ENCODE measurements at places on chromosomes 2 and 18. TPM values are rescaled to one million over a fixed set of nuclear protein-coding genes. Genes with fewer than 3 reads are reported as not detected.
A peak's percentile ranks its signal among the peaks of the same experiment; 100 is the strongest.

The SPEG gene
- 3.5 TPM for total RNA-seq

The ASXL2 gene
- total RNA-seq, result 23.5 TPM

The DNAJC10 gene
- total RNA-seq, result 86.2 TPM

The NTSR2 gene
- not detected for total RNA-seq

The C2orf81 gene
- total RNA-seq, result 2.8 TPM

The DSC2 gene
- total RNA-seq, result 7.6 TPM

The MRPL33 gene
- 70.2 TPM for total RNA-seq

The ANKRD29 gene
- 4.6 TPM for total RNA-seq

- H3K4me3 ChIP-seq, result no peak overlapping the region
- no peaks in the 10 kb centered on the region for H3K27me3 ChIP-seq
- DNase-seq, result no peak
- no peak overlapping the region for H3K27ac ChIP-seq
Measured at GRCh38 chr2:88545118-88545517, 82.1 kb downstream of the EIF2AK3 start.

DNA sequence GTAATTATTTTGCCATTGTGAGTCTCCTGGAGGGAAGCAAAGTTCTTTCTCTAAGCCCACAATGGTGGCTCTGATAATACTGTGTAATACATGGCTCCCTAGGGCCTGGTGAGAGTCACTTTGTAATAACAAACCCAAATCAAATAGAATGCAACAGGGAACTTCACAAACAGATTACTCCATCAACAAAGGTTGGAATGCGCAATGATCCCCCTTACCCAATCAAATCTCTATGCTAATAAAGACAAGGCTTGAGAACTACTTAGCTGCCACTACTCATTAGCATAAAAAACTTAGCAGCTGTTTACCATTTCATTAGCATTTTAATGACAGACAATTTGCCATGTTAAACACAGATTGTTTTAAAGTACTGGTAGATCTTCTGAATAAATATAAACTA, 285.6 kb upstream of the SESTD1 start:
- no peak for DNase-seq
- H3K36me3 ChIP-seq, result no peaks in the 10 kb centered on the region
- H3K4me3 ChIP-seq, result no peak overlapping the region
- H3K27me3 ChIP-seq, result no peaks in the 10 kb centered on the region

DNA sequence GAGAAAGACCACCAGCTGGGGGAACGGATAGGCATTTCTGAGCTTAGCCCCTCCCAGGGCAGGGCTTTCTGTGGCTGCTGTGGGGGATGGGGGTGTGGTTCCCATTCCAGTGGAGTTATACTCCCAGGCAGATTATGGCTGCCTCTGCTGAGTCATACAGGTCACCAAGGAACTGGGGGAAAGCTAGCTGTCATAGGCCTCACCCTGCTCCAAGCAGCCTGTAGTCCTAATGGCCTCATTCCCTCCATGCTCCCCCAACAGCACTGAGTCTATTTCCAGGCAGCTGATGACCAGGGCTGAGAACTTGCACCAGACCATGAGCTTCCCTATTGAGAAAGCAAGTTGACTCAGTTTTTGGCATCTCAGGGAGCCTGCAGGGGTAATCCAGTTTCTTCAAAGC, 87.1 kb downstream of the GPR39 start:
- no peak overlapping the region for H3K27ac ChIP-seq
- H3K36me3 ChIP-seq, result no peaks in the 10 kb centered on the region
- H3K4me1 ChIP-seq, result no peaks in the 10 kb centered on the region

DNA sequence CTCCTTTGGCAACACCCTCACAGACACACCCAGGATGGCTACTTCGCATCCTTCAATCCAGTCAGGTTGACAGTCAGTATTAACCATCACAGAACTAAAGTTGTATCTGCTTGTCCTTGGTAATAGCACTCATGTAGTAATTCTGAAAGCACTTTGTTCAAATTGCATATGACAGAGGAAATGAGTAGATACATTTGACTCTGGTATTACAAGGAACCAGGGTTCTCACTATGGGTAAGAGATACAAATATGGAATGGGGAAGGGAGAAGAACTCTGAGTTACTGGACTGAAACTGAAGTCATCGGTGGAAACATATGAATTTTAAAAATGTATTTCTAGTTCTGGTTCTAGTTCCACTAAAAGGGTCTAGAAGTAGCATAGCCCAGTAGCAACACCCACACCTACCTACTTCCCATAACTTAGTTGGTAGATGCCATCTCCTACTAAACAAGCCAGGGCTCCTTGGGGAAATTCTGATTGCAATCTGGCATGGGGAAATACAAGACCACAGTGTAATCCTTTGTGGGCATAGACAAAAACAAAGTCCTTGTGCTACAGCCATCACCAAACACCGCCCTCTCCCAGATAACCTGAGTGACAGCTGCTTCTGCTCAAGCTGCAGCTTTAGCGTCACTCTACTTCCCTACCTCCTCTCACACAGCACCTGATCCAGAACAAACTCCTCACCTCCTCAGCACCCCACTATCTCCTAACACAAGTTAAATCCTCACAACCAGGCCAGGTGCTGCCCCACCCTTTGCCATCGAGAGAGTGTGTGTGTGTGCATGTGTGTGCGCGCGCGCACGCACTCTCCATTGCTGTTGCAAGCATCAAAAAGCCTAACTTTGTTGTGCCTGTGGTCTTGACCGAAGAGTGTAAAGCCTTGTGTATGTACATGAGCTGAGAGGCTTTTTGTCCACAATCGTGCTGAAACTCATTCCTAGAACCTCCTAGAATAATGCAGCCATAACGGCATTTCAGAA, 31.4 kb upstream of the CD226 start:
- H3K4me3 ChIP-seq, result no peak overlapping the region
- H3K36me3 ChIP-seq, result no peaks in the 10 kb centered on the region
- no peak for DNase-seq
- H3K27me3 ChIP-seq, result no peaks in the 10 kb centered on the region
- H3K4me1 ChIP-seq, result no peaks in the 10 kb centered on the region

DNA sequence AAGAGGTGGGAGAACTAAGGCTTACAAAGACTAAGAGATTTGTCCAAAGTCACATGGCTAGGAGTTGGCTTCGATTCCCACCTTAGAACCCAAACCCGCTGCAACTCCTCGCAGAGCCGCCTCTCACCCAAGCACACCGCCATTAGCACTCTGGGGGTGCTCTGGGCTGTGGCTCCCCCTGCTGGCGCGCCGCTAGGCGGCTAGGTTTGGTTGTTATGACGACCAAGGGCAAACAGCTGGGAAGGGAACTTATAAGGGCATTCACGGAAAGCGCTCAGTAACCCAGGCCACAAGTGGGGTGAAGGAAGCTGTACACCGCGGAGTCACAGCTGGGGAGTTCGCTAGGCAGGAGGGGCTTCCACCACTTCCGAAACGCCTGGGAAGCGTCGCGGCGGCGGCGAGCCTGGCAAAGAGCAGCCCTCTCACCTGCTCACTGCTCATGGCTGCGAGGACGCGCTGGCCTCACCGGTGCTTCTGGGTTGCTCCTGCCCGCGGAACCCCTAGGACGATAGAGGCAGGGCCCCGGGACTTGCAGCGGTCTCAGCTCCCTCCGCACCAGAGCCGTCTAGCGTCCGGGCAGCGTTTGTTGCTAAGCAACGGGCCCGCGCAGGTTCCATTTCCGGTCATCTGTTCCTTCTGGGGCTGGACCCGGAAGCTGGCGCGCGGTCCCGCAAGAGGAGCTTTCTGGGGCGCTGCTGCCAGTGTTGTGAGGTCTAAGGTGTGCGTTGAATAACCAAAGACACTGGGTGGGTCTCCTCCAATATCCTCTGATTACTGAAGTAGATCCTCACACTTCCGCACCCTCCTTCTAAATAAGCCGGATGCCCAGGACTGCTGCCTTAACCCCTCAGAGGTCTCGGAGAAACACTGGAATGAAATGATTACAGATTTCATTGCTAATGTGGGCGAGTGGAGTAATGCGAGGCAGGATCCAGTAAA, at the start of gene DNAH7:
DNAH7 (minus strand) TSS at position 567 of the 939 bp plus-strand sequence; CDS start at position 441, 126 bp downstream.
- H3K27ac ChIP-seq, result peak within 1 kb of the TSS; percentile 66
- peak within 1 kb of the TSS; percentile 89 for H3K4me3 ChIP-seq

GRCh38 chr2:178219247-178219646, 24.9 kb downstream of the OSBPL6 start:
- no peaks in the 10 kb centered on the region for H3K36me3 ChIP-seq
- H3K4me1 ChIP-seq, result no peaks in the 10 kb centered on the region
- no peaks in the 10 kb centered on the region for H3K27me3 ChIP-seq
- no peak for DNase-seq
- H3K4me3 ChIP-seq, result no peak overlapping the region

DNA sequence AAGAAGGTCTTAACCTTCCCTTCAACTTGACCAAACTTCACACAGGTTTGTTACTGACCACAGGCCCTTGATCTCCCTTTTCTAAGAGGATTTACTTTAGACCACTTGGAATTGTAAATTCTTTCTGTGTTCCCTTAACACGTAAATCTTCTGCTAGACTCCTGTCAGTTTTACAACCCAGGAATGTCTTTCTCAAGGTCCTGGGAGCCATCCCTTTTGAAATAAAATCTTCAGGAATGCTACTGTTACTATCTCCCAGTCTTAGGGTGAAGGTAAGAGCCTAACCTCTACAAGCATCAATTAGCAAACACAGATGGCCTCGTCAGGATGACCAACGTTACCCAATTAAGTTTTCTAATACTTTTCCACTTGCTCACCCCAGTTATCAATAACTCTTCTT, 182.7 kb downstream of the NRXN1 start:
- no peak overlapping the region for H3K27ac ChIP-seq
- H3K27me3 ChIP-seq, result no peaks in the 10 kb centered on the region
- no peak for DNase-seq
- H3K4me3 ChIP-seq, result no peak overlapping the region

GRCh38 chr2:38850045-38850444, 25.7 kb downstream of the DHX57 start:
- H3K27ac ChIP-seq, result no peak overlapping the region
- no peak overlapping the region for H3K4me3 ChIP-seq
- H3K27me3 ChIP-seq, result no peaks in the 10 kb centered on the region
- no peak for DNase-seq
- H3K4me1 ChIP-seq, result no peaks in the 10 kb centered on the region
- peaks cover 20% of the 10 kb centered on the region for H3K36me3 ChIP-seq

DNA sequence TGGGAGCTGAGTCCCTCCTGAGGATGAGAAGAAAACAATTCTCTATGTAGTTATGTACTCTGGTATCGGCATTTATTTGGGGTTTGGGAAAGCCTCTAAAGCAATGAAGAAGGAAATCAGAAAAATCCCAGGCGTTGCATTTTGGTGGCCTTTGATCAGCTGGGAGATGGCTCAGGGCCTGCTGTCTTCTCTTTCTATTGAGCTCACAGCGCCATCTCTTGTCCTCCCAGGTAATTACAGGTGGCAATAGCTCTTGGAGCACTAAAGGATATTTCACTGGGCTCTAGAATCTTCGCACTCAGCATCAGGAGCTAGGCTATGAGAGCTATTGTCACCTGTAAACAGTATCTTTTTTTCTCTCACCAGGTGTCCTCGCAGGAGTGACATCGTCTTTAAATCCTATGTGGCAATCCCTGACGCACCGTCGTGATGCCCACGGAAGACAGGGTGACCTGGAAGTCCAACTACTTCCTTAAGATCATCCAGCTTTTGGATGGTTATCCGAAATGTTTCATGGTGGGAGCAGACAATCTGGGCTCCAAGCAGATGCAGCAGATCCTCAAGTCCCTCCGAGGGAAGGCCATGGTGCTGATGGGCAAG, 76.1 kb upstream of the PMAIP1 start:
- no peak overlapping the region for H3K27ac ChIP-seq
- no peak overlapping the region for H3K4me3 ChIP-seq
- H3K36me3 ChIP-seq, result no peaks in the 10 kb centered on the region
- H3K27me3 ChIP-seq, result no peaks in the 10 kb centered on the region
- DNase-seq, result peak; percentile 70

GRCh38 chr2:147425437-147426029, 419.3 kb upstream of the ACVR2A start:
- no peak overlapping the region for H3K27ac ChIP-seq
- no peaks in the 10 kb centered on the region for H3K27me3 ChIP-seq
- H3K36me3 ChIP-seq, result no peaks in the 10 kb centered on the region
- DNase-seq, result no peak

DNA sequence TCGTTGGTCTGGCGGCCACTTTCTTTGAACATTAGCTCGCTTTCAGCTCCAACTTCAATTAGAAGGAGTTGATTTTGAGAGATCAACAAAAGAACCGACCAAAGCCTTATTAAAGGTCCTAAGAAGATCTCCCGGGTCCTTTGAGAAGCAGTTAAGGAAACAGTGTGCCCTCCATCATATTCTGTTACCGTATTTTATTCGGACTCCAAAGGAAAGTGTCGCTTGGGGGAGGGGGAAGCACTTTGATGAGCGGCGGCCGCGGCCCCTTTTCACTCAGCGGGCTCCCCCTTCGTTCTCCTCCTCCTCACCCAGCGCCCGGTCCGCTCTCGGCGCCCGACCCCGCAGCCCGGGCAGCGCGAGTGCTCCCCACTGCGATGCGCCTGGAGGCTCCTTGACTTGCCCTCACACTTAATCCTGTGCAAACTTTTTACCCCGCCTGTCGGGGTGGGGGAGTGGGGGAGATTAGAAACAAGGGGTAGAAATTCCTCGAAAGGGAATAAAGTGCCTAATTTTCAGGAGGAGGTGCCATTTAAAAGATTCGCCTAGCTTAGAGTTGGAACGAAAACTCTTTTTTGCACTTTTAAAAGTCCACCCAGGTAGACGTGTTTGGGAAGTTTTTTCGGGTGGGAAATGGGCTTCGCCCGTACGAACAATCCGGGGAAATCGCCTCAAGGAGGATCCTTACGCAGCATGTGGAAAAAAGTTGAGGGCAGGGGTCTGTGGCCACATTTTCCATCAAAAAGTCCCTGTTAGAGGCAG, 1.2 kb upstream of the OTX1 start:
- H3K27me3 ChIP-seq, result peaks cover 54% of the 10 kb centered on the region
- DNase-seq, result no peak
- H3K27ac ChIP-seq, result no peak overlapping the region
- H3K4me1 ChIP-seq, result peaks cover 54% of the 10 kb centered on the region
- no peaks in the 10 kb centered on the region for H3K36me3 ChIP-seq

DNA sequence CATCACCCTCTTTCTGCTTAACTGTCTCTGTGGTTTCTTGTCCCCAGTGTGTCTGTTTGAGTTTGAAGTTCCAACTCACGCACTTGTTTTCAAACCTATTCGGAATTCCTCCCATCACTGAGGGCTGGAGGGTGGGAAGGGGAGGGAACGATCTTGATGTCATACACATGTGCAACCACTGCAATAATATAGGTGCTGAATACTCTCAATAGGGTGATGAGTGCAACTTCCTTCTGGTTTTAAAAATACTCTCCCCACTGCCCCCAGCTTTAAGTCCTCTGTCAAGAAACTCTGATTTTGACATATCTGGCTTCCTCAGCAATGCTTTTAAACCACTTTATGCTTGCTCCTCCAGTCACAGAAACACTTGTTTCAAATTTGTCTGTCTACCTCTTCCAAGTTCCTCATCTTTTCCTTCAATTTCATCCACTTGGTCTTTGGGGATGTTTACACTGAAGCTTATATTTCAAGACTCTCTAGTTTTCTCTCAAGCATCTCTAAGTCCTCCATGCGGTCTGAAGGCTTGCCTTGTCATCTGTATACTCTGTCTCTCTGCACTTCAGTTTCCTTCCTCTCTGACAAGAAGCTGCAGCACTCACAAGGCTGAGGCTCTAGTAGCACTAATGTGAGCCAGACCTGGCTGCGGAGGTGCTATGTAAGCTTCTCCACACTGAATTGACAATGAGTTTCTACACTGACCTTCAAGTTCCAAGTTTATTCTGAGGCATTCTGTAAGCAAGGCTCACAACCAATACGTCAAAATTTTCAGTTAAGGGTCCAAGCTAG, 422.3 kb downstream of the ZEB2 start:
- no peak overlapping the region for H3K27ac ChIP-seq
- no peak overlapping the region for H3K4me3 ChIP-seq

GRCh38 chr2:85168942-85169341, 35.8 kb downstream of the TCF7L1 start:
- H3K36me3 ChIP-seq, result no peaks in the 10 kb centered on the region
- no peak overlapping the region for H3K27ac ChIP-seq
- peaks cover 31% of the 10 kb centered on the region for H3K4me1 ChIP-seq
